Mammary epithelial cell (primary cell): ENCODE measurements at places on chromosomes 7 and 10.

- no peak for DNase-seq
Measured at GRCh38 chr7:55326081-55326835, 38.9 kb upstream of the LANCL2 start.

DNA sequence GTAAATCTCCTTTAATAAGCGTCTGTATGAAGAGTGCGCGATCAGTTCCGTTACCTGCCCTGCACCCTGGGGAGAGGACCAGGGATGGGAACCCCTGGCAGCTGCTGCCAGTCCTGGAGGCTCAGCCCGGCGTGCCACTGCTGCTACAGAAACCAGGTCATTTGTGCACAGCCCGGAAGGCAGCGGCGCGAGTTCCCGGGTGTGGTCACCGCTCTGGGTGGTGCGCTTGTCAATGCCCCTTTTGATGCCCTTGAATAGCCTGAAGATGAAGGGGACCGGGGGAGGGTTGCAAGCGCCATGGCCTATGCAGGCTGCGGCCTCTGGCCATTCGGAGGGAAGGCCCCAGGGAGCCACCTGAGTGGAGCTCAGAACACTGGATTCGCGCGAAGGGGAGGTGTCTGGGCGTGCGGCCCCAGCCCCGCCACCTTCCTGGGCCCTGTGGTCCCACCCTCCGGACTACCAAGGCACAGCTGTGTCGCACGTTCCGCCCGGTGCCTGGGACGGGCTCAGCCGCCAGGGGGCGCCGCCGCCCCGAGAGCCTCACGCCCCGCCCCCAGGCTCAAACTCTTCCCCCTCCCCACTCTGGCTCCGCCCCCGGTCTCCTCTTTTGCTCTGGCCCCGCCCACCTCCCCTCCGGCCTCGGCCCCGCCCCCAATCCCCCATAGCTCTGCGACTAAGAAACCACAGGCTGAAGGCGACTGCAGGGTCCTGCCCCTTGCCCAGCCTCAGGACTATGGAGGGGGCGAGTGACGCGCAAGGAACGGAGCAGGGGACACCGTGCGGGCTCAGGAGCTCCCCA is 16.5 kb downstream of the AP5Z1 start:
- no peak for DNase-seq

GRCh38 chr7:1200045-1200444 is 32.6 kb upstream of the UNCX start:
- DNase-seq: no peak

DNA sequence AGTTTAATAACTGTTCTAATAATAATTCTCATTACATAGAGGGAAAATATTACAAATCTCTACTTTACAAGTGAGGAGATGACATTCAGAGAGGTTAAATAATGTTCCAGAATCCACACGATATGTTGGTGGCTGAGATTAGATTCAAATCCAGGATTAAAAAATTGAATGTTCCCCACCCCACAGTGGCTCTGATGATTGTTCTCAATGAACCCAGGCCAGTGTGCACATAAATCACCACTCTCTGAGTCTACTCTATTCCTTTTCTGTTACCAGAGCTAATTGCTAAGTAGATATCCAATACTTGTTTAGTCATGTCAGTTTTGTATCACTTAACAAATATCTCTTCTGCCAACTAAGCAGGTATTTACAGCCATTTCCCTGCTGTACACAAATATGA is 281.0 kb downstream of the ABCA13 start:
- no peak for DNase-seq
